Activated naive CD4-positive, alpha-beta T cell treated with anti-CD3 and anti-CD28 coated beads, Interleukin-2, amount 10 ng/mL, durations not matched to agents 7 days and 5 days (primary cell): ENCODE measurements at places on chromosomes 12 and 14.
A peak's percentile ranks its signal among the peaks of the same experiment; 100 is the strongest.

- no peaks in the 10 kb centered on the region for H3K36me3 ChIP-seq
- H3K27ac ChIP-seq = no peak overlapping the region
- no peak overlapping the region for H3K4me3 ChIP-seq
- DNase-seq = no peak
Observed at GRCh38 chr12:1580526-1580925, 13.9 kb downstream of the FBXL14 start.

GRCh38 chr12:6093764-6094163, 30.7 kb downstream of the VWF start:
- H3K27ac ChIP-seq = no peak overlapping the region
- no peak for DNase-seq
- H3K4me3 ChIP-seq = no peak overlapping the region
- H3K36me3 ChIP-seq = no peaks in the 10 kb centered on the region
- H3K27me3 ChIP-seq = peaks cover 61% of the 10 kb centered on the region

DNA sequence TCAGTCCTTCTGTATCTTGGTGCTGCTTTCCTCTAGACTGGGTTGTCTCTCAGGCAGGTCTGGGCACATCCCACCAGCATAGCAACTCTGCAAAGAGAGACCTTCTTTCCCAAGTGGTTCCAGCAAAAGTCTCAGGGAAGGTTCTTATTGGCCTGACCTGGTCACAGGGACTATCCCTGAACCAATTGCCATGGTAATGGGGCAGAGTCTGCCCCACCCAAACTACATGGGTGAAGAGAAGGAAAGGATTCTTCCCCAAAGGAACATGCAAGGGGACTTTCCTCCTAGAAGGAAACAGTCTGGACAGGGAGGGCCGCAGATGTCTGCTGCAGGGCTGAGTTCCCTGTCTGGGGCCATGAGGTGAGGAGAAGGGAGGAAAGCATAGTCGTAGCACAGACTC, 122.2 kb upstream of the NCOR2 start:
- H3K27me3 ChIP-seq = peaks cover 37% of the 10 kb centered on the region
- no peak for DNase-seq
- H3K4me1 ChIP-seq = peaks cover 62% of the 10 kb centered on the region
- no peak overlapping the region for H3K4me3 ChIP-seq

- no peaks in the 10 kb centered on the region for H3K4me1 ChIP-seq
- H3K27ac ChIP-seq = no peak overlapping the region
Observed at GRCh38 chr12:110112335-110112660, 11.9 kb upstream of the IFT81 start.

DNA sequence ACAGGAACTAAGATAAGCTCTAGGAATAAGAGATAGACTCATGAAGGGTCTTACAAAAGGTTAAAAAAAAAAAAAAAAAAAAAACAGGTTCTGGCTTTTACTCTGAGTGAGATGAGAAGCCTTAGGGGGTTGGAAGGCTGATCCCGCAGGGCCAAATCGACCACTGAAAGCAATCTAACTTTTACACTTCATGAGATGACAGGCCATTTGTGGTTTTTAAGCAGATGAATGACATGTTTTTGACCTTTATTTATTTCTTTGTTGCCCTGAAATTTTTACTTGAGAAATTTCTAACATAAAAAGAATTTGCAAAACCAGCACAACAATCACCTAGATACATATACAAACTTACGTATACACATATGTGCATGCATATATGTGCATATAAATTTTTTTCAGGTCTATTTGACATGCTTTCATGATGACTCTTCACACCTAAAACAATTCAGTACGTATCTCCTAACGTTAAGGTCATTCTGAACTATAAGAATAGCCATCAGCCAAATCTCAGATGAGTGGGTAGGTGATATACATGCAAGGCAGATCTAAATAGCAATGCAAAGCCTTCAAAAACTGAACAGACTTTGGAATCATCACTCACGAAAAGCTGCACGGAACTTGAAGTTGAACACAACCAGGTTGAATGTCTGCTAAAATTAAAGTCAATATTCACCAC, 87.0 kb downstream of the R3HDM2 start:
- no peak overlapping the region for H3K27ac ChIP-seq
- no peak overlapping the region for H3K4me3 ChIP-seq
- no peaks in the 10 kb centered on the region for H3K27me3 ChIP-seq
- DNase-seq = no peak
- no peaks in the 10 kb centered on the region for H3K4me1 ChIP-seq

- peaks cover 10% of the 10 kb centered on the region for H3K4me1 ChIP-seq
- no peak overlapping the region for H3K27ac ChIP-seq
- peaks cover 43% of the 10 kb centered on the region for H3K36me3 ChIP-seq
- no peak for DNase-seq
- H3K27me3 ChIP-seq = no peaks in the 10 kb centered on the region
Observed at GRCh38 chr12:89421092-89421835, 69.0 kb upstream of the DUSP6 start.

- peak; percentile 18 for DNase-seq
- H3K36me3 ChIP-seq = no peaks in the 10 kb centered on the region
- H3K4me3 ChIP-seq = no peak overlapping the region
- no peak overlapping the region for H3K27ac ChIP-seq
- peaks cover 66% of the 10 kb centered on the region for H3K27me3 ChIP-seq
Observed at GRCh38 chr14:76329154-76329928, 46.6 kb upstream of the ESRRB start.

DNA sequence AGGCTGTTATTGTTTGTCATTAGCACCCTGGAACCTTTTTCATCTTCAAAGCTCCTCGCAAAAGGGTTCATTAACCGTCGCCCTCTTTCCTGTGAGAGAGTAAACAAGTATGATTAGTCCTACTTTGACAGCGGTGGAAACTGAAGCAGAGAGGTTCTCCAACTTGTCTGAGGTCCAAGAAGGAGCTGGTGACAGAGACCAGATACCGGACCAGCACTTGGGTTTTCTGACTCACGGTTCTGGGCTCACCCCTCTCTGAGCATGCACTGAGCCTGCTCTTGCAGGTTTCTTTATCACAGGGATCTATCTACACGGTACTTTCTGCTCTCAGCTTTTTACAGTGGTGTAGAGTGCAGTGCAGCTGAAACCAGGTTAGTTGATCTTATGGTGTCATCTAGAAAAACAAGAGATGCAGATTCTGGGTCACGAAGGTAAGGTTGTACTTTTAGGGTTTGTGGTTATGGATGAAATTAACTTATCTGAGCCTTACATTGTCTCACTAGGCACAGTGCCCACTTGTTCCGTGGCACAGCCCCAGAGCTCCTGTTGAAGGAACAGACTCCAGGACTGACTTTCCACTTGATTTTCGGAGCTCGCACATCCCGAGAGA, 62.1 kb downstream of the PPP2R5C start:
- H3K4me3 ChIP-seq = peak overlapping the region; percentile 75
- no peaks in the 10 kb centered on the region for H3K27me3 ChIP-seq
- DNase-seq = peak; percentile 80
- H3K36me3 ChIP-seq = peaks cover 78% of the 10 kb centered on the region
- peak overlapping the region; percentile 98 for H3K27ac ChIP-seq

DNA sequence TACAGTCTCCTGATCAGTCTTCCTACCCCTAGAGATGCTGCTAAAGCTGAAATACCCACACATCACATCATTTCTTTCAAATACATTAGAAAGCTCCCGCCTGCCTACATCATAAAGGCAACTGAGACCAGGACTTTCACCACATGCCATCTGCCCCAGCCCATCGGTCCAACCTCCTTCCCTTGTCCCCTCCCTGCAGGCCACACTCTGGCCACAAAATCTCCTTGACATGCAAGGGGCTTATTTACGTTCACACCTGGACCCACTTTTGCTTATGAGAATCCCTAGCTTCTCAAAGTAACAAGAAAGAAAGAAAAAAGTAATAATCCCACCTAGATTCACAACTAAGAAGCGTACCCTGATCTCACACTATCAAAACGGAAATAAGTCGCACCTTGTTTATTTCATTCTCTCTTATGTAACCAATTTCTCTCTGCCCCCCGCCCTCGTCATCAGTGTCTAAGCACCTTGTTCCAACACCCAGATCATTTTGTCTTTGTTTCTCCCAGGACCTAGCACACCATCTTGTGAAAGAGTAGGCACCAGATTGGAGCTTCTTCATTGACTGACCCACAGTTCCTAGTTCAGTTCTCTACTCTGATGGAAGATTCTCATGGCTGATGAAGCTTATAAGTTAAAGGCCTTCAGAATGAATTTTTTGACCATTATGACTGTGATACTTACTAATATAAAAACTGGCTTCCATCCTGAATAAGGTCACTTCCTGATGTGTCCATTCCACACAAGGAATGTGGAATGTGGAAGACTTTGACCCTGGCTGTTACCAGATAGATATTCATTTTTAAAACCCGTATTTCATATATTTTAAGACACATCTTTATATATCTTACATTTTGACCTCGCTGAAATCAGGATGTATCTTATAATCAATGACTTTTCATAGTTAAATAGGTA, 7.7 kb downstream of the WSB2 start:
- no peak for DNase-seq
- no peak overlapping the region for H3K4me3 ChIP-seq
- H3K27me3 ChIP-seq = no peaks in the 10 kb centered on the region

- H3K4me3 ChIP-seq = no peak overlapping the region
- H3K4me1 ChIP-seq = no peaks in the 10 kb centered on the region
- DNase-seq = no peak
- H3K36me3 ChIP-seq = no peaks in the 10 kb centered on the region
Observed at GRCh38 chr12:64943686-64944085, 119.2 kb downstream of the TBC1D30 start.

- no peaks in the 10 kb centered on the region for H3K27me3 ChIP-seq
- H3K36me3 ChIP-seq = peaks cover 66% of the 10 kb centered on the region
- peak overlapping the region; percentile 30 for H3K4me3 ChIP-seq
- H3K4me1 ChIP-seq = peaks cover 54% of the 10 kb centered on the region
- peak overlapping the region; percentile 88 for H3K27ac ChIP-seq
Observed at GRCh38 chr14:58280954-58281787, 17.2 kb upstream of the ARID4A start.

GRCh38 chr12:124073356-124074035, 100.5 kb downstream of the ZNF664 start:
- H3K4me3 ChIP-seq = no peak overlapping the region
- peaks cover 16% of the 10 kb centered on the region for H3K27me3 ChIP-seq
- no peak for DNase-seq
- peaks cover 12% of the 10 kb centered on the region for H3K4me1 ChIP-seq
- no peaks in the 10 kb centered on the region for H3K36me3 ChIP-seq

DNA sequence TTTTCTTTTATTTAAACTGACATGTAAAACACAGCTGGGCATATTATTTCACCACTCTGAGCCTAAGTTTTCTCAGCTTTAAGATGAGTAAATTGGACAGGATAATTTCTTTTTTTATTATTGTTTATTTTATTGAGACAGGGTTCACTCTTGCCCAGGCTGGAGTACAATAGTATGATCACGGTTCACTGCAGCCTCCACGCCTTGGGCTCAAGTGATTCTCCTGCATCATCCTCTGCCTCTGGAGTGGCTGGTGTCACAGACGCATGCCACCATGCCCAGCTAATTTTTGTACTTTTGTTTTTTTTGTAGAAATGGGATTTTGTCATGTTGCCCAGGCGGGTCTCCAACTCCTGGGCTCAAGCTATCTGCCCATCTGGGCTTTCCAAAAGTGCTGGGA, 12.7 kb downstream of the BMAL2 start:
- no peaks in the 10 kb centered on the region for H3K4me1 ChIP-seq
- no peak overlapping the region for H3K4me3 ChIP-seq
- DNase-seq = no peak
- no peaks in the 10 kb centered on the region for H3K36me3 ChIP-seq
- no peak overlapping the region for H3K27ac ChIP-seq

DNA sequence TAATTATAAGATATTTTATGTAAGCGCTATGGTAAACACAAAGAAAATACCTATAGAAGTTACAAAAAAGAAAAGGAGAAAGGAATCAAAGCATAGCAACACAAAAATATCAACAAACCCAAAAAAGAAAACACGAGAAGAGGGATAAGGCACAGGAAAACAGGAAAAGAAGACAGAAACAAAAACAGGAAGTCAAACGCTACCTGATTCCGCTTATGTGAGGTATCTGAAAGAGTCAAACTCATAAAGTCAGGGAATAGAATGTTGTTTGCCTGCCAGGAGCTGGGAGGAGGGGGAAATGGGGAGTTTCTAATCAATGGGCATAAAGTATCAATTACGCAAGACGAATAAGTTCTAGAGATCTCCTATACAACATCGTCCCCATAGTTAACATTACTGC, 39.9 kb upstream of the GPR132 start:
- H3K4me3 ChIP-seq = no peak overlapping the region
- DNase-seq = no peak
- H3K27ac ChIP-seq = no peak overlapping the region
- peaks cover 52% of the 10 kb centered on the region for H3K27me3 ChIP-seq
- H3K4me1 ChIP-seq = peaks cover 5% of the 10 kb centered on the region

DNA sequence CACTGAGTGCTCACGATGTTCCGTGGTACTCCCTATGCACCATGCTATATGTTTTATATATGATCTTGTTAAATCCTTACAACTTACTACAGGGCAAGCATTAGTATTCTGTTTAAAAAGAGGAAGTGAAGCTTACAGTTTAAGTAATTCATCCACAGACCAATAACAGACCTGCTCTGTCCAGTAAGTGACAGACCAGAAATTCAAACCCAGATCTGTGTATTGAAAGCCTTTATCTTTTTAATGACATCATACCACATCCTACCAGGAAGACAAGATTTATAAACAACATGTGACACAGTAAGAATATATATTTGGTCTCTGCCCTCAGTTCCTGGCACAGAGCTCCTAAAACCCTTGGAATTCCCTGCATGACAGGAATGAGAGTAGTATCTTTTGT, 206.5 kb downstream of the STXBP6 start:
- DNase-seq = no peak
- H3K4me3 ChIP-seq = no peak overlapping the region
- H3K27me3 ChIP-seq = peaks cover 4% of the 10 kb centered on the region

GRCh38 chr14:28629328-28630004, 137.1 kb upstream of the FOXG1 start:
- no peak overlapping the region for H3K4me3 ChIP-seq
- no peak overlapping the region for H3K27ac ChIP-seq
- H3K27me3 ChIP-seq = no peaks in the 10 kb centered on the region

- no peaks in the 10 kb centered on the region for H3K27me3 ChIP-seq
- peaks cover 7% of the 10 kb centered on the region for H3K36me3 ChIP-seq
- DNase-seq = peak; percentile 65
Observed at GRCh38 chr14:49972823-49973222, 79.9 kb downstream of the ARF6 start.

- H3K27me3 ChIP-seq = no peaks in the 10 kb centered on the region
- no peak overlapping the region for H3K27ac ChIP-seq
- no peak overlapping the region for H3K4me3 ChIP-seq
- DNase-seq = peak; percentile 25
- H3K36me3 ChIP-seq = no peaks in the 10 kb centered on the region
- no peaks in the 10 kb centered on the region for H3K4me1 ChIP-seq
Observed at GRCh38 chr12:30989754-30990153, 63.2 kb downstream of the TSPAN11 start.

- no peaks in the 10 kb centered on the region for H3K36me3 ChIP-seq
- no peaks in the 10 kb centered on the region for H3K4me1 ChIP-seq
- peaks cover 5% of the 10 kb centered on the region for H3K27me3 ChIP-seq
- H3K27ac ChIP-seq = no peak overlapping the region
- H3K4me3 ChIP-seq = no peak overlapping the region
Observed at GRCh38 chr12:5407034-5407856, 24.7 kb upstream of the NTF3 start.
